ENCODE measurements at places on chromosomes 3 and 15. TPM values are rescaled to one million over a fixed set of nuclear protein-coding genes. Genes with fewer than 3 reads are reported as not detected.
A peak's percentile ranks its signal among the peaks of the same experiment; 100 is the strongest.

TGM4 gene
- not detected for total RNA-seq

XXYLT1 gene
- 2.8 TPM for total RNA-seq

IGSF11 gene
- 0.08 TPM for total RNA-seq

CYFIP1 gene
- 46.0 TPM for total RNA-seq

SCAMP5 gene
- total RNA-seq, result 0.73 TPM

GRCh38 chr15:36769098-36769497, 189.7 kb downstream of the CDIN1 start:
- no peak for DNase-seq

DNA sequence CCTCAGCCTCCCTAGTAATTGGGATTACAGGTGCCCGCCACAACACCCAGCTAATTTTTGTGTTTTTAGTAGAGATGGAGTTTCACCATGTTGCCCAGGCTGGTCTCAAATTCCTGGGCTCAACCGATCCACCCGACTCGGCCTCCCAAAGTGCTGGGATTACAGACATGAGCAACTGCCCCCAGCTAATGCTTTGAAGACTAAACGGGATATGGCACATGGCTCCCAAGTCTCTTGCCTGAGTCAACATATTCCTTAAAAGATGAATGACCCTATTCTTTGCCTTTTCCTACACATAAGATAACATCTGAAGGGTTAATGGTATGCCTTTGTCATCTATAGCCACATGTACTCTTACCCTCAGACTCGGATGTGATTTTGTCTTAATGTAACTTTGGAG, 38.4 kb upstream of the NEDD4 start:
- DNase-seq, result no peak

DNA sequence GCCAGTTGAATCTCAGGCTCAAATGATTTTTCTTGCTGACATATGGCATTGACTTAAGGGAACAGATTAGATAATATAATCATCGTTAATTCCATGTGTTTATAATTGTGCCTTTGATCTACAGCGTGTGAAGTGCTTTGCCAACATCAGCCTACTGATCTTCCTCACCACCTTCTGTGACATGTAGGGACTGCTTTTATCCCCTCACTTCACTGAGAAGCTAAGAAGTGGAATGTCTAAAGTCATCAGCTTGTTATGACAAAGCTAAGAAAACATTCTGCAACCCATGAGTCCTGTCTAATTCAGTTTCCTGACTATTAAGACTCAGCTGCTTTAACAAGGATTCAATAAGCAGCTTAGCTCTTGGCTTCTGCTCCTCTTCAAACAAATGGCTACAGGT, 106.0 kb downstream of the MYH15 start:
- DNase-seq, result no peak

GRCh38 chr3:106068795-106069194, 200.0 kb upstream of the CBLB start:
- no peak for DNase-seq

DNA sequence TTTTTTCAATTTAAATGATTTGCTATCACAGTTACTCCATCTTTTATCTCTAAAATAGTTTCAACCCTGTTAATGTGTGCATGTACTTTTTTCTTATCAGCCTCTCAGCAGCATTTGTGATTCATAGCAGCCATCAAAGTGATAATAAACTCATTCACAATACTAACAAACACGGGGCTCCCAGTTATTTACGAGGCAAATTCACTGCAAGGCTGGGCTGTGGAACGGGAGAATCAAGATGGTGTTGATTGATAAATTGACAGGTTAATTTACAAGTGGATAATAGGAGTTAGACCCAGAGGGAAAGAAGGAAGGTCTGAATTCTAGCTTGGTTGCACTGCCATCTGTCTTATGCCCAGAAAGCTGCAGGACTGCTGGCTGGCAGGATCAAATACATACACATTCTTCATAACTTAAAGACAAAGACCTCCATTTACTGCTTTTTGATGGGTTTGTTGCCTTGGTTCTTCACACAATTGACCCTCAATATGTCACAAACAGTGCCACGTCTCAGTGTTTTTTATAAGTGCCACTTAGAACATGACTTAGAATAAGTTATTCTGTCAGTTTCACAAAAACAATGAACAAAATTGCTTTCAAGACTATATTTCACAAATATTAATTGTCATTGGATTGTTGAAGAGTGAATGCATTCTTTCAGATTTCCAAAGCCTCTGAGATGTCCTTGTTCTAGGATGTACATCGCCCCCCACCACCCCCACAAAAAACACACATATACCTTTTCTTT, 562.8 kb downstream of the NR2F2 start:
- DNase-seq, result no peak

- DNase-seq, result peak; percentile 94
Observed at GRCh38 chr3:40583691-40584090, 58.9 kb downstream of the ZNF621 start.

DNA sequence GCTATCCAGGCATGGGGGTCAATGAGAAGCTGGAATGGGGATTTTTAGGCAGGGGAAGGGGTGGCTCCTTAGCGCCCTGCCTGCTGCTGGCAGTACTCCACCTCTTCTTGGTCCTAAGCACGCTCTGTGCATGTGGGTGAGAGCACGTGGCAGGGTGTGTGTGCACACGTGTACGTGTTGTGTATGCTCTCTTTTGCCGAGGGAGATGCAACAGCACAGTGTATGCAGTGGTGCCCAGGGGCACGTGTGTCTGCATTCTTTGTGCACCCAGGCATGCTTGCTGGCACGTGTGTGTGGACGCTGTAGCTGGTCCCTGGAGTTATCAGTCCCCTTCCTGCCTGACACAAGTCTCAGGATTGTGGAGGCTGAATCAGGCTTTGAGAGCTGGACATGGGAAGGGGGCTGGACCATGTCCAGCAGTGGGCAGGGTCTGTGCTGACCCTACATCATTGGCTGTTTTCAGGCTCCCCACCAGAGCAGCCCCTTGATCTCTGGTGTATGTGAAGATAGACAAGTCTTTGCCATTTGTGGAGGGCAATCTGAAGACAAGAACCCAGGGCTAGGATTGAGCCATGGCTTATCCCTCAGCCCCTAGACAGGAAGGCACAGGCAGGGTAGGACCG, 1.9 kb upstream of the CAMKV start:
- no peak for DNase-seq

DNA sequence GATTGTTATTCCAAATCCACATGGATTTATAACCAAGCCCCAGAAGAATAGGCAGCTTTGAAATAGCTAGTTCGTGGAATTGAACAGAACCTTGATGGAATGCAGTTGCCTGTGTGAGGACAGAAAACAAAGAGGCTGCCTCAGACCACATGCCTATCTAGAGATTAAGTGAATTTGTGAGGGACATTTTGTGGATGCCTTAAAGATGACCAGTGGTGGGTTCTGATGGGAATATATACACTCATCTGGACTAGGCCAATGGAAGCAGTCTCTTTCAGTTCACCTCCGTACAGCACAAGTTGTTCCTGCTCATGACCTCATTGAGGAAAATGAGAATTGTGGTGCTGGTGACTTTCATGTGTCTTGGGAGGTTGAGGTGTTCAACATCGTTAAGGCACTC, 63.2 kb upstream of the PYDC2 start:
- no peak for DNase-seq

- DNase-seq, result no peak
Observed at GRCh38 chr3:62911526-62911925, 36.3 kb upstream of the CADPS start.

DNA sequence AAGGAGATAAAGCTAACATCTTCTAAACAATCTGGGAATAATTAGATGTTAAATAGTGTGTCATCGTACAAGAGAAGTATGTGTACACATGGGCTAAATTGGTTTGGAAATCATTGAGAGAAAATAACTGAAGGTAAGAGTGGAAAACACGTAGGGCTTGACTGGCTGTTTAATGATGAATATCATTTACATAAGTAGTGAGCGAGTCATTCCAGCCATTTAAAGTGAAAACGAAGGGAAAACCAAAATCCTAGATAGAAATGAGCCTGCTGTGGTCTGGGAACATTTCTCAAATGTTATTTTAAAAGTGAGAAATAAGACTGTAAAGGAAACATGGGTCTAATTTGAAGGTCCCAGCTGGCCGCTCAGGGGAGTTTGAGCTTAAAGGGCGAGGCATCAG, 41.9 kb upstream of the KCNMB2 start:
- DNase-seq, result no peak

DNA sequence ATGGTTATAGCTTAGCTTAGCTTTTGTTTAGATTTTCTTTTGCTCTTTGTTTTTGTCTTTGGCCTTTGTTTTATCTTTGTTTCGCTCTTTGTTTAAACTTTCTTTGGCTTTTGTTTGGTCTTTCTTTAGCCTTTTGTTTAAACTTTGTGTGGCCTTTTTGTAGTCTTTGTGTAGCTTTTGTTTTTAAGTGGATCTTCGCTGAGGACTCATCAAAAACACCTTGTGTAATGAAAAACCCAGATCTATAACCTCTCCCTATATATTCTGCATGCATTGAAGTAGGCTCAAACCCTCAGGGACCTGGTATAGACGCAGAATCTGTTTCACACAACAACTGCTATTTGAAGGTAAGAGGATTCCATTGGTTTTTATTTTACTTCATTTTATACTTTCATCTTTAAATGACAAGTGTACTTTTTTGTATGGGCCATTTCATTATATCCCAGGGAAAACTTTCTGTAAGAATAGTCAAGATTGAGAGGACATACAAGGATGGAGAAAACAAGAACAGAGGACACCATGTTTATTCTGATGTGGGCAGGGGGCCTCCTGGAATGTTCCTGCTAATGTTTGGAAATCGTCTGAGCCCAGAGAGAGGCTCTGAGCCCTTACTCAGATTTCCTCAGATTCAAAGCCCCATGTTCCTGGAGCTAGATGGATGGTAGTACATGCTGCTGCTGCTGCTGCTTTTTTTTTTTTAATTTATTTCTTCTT, at the start of gene MOBP:
Gene MOBP, plus strand, starts transcription at position 287 of the 714 bp plus-strand sequence. CDS start 34,390 bp downstream, outside the sequence.
- no peak for DNase-seq
